ENCODE measurements at places on chromosomes 1 and 21. TPM values are rescaled to one million over a fixed set of nuclear protein-coding genes. Genes with fewer than 3 reads are reported as not detected.

PLA2G4A gene
- total RNA-seq = 0.37 TPM

WDR64 gene
- total RNA-seq = 0.32 TPM

PODN gene
- total RNA-seq = not detected

OR10Z1 gene
- total RNA-seq = not detected

ITSN1 gene
- 3.6 TPM for total RNA-seq

ANKRD34A gene
- total RNA-seq = 9.3 TPM

PRSS38 gene
- total RNA-seq = not detected

DNA sequence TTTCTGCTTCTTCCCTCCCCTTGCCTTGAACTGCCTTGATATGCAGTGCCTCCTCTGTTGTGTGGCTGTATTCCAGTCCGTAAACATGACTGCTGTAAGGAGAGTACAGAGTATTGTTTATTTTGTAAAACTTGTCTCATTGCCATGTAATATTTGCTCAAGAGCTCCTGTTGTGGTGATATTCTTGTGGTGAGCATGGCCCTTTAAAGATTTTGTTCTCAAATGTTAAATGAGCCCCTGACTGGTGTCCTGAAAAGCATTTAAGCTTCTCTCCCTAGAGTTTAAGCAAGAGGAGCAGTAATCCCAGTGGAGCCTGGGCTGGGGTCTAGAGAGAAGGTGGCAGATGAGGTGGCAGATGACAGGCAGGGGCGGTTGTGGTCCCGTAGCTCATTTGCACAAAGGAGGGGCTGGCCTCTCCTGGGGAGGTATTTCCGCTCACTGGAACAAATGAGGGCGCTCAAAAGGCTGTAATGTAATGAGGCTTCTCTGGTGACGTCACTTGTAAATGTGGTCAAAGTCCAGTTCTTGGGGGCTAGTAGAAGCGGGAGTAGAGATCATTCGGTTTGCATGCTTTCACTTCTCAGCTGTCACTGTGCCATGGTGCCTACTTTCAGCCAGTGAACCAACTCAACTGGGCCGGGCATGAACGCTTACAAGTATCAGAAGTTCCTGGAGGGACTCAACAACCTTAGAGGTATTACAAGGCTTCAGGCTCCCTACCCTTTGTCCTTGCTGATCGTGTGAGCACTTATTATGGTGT lies 46.0 kb upstream of the MACF1 start:
- no peak for DNase-seq

DNA sequence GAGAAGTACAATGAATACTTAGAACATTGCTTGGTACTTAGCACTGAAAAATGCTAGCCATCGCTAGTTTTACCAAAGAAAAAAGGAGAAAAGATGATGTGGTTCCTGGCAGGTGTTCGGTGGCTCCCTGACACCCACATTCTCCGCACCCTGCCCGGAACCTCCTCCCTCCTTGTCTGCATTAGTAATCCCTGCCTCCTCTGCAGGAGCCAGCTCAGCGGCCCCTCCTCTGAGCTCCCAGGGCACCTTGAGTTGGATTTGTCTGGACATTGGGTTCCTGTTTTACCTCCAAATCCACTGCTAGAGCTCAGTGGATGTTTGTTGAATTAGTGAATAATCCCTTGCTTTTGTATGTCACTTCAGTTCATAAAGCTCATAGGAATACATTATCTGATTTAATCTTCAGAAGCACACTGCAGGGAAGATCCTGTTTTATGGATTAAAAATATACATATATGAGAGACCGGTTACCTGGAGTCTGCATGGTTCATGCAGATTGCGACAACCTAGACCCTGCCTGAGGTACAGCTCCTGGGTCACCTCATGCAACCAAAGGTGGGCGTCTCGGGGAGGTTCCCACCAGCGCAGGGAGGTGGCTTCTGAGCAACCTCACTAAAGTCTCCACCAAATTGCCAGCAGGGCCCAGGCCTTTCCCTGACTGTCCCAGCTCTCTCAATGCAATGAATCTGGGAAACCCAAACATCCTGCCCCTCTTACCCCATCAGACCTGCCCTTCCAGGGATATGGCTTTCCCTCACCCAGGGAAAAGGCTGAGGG lies 24.2 kb downstream of the PCAT6 start:
- DNase-seq = peak; percentile 23

DNA sequence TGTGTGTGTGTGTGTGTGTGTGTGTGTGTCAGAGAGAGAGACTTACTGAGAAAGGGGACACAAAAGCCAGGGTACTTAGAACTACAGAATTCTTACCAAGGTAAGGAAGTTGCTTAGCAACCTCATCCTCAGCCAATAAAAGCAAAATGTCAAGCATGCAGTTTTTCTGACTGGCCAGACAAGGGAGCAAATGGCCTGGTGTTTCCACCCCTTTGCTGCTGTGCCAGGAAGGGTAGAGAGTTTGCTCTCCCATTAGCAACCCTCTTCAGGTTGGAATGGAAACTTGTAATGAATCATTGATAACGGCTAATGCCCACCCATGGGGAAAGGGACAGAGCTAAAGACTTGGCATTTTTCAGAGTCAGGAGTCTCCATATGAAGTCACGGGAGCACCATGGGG lies 10.6 kb downstream of the RXRG start:
- no peak for DNase-seq

DNA sequence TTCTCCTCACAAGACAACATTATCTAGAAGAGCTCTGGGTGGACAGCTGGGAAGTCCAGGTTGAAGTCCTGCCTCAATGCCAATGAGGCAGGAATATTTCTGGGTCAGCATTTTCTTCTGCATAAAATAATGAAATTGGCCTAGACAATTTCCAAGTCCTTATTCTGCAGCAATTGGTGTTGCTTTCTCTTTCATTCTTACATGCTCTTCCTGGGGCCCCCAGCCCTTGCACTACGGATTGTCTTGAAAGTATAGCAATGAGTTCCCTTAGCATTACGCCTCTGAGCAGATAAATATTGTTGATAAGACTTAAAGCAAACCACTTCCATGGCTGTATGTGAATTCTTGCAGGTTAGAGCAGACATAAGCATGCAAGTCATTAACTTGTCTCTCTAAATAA lies 188.5 kb downstream of the TGFBR3 start:
- DNase-seq = peak; percentile 50

GRCh38 chr1:106889059-106889458 lies 167.4 kb upstream of the PRMT6 start:
- no peak for DNase-seq

DNA sequence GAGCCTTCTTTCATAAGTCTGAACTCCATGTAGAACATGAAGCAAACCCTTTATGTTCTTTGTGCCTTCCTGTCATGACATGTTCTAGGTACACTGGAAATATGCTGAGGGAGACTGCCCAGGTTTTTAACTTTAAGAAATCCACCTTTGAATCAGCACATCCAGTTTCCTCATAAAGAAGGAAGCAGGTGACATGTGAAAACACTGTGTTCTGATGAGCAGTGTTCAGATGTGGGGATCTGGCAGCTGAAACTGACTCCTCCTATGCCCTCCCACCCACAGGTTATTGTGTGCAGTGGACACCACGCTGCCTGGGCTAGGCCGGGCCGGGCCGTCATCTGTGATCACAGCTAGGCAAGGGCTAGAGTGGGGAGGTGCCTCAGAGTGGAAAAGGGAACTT lies 51.1 kb downstream of the CNN3 start:
- DNase-seq = no peak

- no peak for DNase-seq
Measured at GRCh38 chr1:207964195-207964966, 53.5 kb upstream of the CD34 start.

DNA sequence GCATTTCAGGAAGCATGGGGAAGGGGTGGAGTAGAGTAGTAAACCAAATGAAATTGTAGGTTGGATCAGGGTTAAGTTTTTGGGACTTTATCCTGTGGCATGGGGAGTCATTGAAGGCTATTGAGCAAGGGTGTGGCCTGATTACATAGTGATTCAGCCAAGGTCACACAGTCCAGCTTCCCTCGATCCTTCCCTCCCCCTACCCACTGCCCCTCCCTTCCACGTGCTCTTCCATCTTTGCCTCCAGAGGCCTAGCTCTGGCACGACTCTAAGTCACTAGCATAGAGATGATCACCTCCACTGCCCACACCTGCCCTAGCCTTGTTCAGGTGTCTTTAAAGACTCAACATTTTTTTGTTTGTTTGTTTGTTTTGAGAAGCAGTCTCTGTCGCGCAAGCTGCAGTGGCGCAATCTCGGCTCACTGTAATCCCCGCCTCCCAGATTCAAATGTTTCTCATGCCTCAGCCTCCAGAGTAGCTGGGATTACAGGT lies 37.2 kb upstream of the SLC9A1 start:
- no peak for DNase-seq

DNA sequence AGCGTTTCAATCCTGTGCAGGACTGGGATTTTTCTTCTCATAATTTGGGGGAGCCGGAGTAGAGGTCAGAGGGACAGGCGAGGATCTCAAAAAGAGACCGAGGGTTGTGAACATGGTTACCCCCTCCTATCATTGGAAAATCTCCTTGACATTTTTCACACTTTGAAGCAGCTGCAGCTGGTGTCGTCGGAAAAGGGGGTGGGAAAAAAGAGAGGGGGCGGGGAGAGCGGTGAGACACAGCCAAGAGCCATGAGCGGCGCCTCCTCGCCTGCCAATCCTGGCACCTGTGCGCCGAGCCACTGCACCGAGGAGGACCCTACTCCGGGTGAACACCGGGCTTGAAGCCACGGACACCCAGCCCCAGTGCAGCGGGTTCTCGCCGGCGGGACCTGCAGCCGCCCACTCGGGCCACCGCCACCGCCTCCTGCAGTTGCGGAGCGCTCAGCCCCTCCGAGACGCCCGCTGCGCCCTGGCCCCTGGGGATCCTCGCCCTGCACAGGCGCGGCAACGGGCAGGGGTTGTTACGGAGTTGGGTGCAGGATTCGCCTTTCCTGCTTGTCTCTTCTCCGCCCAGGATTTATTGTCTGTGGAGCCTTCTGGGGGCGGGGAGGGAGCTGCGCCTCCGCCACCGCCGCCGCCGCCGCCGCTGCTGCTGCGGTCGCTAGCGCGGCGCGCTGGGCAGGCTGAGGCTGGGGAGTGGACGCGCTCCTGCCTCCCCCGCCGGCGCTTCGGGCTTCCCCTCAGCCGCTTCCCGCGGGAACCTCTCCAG lies at the start of gene LRRC7:
Gene LRRC7 (plus strand): TSS at position 271 of the 769 bp plus-strand sequence. CDS start 718 bp downstream, outside the sequence.
- no peak for DNase-seq

GRCh38 chr1:160626509-160627342 lies 20.1 kb downstream of the SLAMF1 start:
- DNase-seq = no peak

DNA sequence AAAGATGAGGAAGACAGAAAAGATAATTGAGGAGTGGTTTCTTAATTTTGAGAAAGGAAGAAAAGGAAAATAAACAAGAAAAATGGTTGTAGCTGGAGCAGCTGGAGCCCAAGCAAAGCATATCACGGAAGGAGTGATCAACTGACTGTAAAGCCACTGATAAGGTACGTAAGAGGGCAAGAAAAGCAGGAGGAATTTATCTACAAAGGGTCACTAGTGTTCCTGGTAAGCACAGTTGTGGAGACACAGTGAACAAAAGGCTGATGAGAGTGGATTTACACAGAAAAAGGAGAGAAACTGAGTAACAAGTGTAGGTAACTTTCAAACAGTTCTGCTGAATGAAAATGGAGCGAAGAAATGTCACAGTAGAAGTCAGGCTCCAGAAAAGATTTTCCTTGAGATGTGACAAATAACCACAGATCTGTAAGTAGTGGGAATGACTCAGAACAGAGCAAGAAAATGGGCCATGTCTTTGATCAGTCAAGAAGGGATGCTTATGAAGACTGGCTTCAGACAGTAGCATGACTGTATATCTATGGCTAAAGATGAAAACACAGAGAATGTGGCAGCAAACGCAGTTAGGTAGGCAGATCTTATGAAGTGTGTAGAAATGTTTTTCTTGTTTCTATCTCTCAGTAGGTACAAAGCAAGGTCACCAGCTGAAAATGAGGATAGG lies 45.6 kb upstream of the RBM34 start:
- no peak for DNase-seq

DNA sequence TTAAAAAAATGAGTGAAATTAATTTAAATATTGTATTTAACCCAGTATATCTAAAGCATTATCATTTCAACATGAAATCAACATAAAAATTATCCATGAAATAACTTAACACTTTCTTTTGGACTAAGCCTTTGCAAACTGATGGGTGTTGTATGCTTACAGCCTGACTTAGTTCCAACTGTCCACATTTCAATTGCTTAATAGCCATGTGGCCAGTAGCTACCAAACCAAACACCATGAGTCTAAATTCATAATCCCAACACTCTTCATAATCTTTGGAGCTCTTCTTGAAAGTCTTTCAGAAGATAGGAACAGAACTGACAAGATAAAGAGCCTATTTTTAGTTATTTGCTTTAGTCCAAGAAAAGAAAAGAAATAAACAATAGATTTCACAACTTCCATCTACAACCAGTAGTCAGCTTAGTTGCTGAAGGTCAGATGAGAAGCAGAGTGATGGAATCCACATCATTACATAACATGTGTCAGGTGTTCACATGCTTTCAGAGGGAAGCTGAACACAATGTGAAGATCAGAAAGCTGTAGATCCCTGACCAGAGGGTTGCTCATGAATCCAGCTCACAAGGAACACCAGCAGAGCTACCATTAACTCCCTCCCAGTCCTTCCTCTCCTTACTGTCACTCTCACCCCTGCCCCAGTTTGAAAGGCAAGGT lies 144.0 kb upstream of the ZNF648 start:
- no peak for DNase-seq

Measured in activated naive CD8-positive, alpha-beta T cell treated with anti-CD3 and anti-CD28 coated beads for 36 hours (primary cell).